Neural crest cell (in vitro differentiated cells): ENCODE measurements at places on chromosomes 1 and 21.

DNA sequence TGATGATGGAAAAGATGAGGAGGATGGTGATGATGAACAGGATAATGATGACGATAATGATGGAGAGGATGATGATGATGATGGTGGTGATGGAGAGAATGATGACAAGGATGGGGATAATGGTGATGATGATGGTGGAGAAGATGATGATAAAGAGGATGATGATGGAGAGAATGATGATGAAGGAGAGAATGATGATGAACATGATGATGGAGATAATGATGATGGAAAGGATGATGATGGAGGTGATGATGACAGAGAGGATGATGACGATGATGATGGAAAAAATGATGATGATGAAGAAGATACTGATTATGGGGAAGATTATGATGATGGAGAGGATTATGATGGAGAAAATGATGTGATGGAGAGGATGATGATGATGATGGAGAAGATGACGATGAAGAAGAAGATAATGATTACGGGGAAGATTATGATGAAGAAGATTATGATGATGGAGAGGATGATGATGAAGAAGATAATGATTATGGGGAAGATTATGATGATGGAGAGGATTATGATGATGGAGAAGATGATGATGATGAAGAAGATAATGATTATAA, 204.1 kb downstream of the MATN1 start:
- no peak for DNase-seq

- DNase-seq: no peak
Observed at GRCh38 chr1:245990315-245991022, 516.6 kb downstream of the SMYD3 start.

DNA sequence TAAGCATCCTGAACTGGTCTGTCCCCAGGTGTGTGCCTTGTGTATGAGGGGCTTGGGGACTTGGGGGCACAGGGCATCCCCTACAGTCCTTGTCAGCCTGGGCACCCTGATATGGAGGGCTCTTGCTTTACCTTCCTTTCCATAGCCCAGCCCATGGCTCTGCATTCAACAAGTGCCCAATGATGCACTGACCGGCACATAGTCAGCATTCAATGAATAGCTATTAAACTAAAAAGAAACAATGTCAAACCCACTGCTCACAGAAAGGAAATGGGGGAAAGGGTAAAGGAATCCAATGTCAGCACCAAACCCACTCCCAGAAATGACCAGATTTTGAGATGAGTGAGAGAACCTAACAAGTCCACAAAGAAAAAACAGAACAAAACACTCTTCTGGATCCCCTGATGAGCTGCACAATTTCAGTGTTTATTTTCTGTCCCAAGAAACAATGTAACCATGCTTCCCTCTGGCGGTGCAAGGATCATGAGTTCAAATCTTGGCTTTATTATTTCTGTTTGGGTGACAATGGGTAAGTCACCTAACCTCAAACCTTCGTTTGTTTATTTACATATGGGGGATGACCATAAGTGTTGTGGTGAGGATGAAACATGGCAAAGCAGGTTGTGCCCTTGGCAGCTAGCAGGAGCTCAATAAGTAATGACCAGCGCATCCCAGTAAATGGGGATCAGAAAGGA, 22.0 kb downstream of the SYT6 start:
- no peak for DNase-seq

DNA sequence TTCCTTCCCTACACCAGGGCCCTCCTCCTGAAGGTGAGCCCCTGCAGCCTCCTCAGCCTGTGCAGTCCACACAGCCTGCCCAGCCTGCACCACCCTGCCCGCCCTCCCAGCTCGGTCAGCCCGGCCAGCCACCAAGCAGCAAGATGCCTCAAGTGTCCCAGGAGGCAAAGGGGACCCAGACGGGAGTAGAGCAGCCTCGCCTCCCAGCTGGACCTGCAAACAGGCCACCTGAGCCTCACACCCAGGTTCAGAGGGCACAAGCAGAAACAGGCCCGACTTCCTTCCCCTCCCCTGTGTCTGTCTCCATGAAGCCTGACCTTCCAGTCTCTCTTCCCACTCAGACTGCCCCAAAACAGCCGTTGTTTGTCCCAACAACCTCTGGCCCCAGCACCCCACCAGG, 38.8 kb downstream of the ZBTB17 start:
- no peak for DNase-seq

DNA sequence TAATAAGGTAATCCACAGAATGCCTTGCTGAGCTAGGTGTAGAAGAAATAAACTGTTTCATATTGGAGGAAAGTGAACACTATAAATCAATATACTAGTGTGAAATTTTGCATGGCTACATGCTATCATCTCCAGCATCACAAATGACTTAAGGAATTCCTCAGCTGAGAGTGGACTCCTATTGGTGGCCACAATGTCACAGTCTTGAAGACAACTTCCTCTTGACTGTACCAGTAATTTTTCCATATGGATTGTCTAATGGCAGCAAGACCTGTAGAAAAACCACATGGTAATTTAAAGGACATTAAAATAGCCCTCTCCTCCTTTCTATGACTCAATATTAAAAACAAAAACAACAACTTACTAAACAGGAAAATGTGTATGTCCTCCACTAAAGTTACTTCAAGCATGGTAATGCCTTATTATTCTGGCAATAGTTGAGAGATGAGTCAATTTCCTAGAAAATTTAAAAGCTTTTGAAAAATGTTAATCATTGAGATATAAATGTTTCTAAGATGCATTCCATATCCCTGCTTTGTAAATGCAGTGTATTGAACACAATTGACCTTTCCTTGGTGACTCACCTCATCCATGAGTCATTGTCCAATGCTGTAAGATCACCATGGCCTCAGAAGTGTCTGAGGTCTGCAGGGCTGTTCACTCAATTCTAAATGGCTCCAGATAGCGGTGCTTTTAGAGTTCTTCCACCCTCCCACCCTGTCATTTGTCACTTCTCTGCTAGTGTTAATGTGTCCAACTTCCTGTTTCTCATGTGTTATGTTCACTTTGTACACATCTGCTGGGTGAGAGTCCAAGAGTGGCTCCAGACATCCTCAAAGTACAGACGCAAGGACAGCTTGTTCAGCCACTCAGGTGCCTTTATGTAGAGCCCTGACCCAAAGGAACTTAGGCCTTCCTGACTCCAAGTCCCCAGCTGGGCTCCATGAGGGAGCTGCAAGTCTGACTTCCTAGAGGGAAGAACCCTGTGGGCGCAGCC, 32.8 kb upstream of the DNASE2B start:
- no peak for DNase-seq

- DNase-seq: no peak
Observed at GRCh38 chr1:153959454-153959853, 1.0 kb upstream of the CRTC2 start.

DNA sequence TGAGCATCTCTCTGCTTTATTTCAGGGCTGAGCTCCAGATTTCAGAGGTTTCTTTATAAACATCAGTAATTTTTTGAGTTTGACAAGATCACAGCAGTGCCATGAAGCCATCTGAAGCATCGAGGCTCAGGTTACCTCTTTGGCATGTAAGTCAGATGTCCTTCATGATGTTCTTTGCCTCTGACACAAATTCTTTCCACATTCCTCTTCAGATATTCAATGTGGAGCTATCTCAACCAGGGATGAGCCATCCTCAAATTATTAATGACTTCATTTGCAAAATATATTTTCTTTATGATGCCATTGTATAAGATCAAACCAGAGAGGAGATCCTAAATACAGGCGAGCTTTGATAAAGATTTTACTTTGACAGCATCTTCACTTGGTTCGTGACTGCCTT, 256.7 kb downstream of the COL11A1 start:
- no peak for DNase-seq

DNA sequence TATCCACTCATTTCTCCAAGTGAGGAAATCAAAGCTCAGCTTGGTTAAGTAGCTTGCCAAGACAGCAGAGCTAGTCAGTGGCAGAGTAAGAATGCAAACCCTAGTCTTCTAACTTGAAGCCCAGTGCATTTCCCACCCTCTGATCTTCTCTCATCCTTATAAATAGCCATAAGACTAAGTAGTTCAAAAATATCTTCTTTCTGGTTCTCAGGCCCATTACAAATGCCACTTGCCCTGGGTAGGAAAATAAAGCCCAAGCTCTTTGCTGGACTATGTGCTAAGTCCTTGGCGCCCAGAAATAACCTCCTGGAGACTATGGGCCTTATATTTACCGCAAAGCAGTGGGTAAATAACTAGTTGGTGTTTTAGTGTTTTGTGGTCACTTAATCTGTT, 505.8 kb downstream of the PLPP3 start:
- no peak for DNase-seq

DNA sequence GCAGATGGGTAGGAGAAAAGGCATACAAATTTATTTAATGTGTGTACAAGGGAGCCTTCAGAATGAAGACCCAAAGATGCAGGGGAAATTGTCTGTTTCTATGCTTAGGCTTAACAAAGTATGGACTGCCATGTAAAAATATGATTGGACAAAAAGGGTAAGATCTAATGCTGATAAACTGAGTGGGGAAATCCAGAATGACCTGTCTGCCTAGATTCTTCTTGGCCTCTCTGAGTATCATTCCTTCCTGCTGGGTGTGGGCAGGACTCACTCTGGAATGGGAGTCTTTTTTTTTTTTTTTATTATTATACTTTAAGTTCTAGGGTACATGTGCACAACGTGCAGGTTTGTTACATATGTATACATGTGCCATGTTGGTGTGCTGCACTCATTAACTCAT, 61.0 kb downstream of the IGSF5 start:
- no peak for DNase-seq

GRCh38 chr1:76158126-76158525, 83.6 kb downstream of the ST6GALNAC3 start:
- no peak for DNase-seq

DNA sequence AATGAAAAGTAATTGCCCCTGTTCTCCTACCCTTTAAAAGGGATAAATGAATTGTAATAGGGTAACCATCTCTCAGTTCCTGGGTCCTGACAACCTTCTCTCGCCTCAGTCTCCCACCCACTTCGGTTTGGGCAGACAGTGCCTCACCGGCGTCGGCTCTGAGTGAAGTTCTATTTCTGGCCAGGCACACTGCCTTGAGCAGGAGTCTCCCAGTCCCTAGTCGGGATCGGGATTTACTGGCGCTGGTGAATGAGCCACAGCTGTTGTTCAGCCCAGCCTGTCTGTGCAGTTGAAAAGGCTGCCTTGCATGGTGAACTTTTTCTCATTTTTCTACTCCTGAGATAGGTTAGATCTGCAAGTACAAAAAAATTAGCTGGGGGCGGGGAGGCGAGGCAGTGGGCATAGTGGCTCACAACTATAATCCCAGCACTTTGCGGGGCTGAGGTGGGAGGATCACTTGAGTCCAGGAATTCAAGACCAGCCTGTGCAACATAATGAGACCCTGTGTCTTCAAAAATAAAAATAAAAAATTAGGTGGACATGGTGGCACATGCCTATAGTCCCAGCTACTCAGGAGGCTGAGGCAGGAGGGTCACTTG, 7.4 kb downstream of the PLEKHM2 start:
- no peak for DNase-seq

DNA sequence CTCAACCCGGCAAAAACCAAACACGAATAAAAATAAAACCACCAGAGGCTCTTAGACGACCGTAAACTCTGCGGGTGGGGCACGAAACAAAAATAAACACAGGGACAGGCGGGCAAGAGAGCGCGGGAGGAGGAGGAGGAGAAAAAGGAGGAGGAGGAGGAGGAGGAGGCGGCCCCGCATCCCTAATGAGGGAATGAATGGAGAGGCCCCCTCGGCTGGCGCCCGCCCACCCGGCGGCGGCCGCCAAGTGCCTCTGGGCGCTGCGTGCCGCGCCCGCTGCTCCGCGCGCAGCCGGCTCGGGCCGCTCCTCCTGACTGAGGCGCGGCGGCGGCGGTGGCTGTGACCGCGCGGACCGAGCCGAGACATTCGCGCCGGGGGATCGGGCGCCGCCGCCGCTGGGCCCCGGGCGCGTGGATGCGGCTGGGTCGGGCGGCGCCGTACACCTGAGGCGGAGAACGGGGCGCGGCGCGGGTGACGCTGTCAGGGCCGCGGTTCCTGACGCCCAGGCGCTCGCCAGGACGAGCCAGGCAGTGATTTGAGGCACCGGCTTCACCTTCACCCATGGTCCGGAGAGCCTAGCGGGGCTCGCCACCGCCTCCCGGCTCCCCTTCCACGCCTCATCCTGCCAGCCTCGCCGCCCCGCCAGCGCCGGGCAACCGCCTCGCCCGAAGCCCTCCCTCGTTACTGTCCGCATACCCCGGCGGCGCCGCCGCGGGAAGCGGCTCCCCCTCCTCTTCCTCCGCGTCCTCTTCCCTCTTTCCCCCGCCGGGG, at the start of gene MARK1:
MARK1 (plus strand) TSS at position 229 of the 771 bp plus-strand sequence. CDS start 687 bp downstream, outside the sequence.
- peak; percentile 52 for DNase-seq

DNA sequence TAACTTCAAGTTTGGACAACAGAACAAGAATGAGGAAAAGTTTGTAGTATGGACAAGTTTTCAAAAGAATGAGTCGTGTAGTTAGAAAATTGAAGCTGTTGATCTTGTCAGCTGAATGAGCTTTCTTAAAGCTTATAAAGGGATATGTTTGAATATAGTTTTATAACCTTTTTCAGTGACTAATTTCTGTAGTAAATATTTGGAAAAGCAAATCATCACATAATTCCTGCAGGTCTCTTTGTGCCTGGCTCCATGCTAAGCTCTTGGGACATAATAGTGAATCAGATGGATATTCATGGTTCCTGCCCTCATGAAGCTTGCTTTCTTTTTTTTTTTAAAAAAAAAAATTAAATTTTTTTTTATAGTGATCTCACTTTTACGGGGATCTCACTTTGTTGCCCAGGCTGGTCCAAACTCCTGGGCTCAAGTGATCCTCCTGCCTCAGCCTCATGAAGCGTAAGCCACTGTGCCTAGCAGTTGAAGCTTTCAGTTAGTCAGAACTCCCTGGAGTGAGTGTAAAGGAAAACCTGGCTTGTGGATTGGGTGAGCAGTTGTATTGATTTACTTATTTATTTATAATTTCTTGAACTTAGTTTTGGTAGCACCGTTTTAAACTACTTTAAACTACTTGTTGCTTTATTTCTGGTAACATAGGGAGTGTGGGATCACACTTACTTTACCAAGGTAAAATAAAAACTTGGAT, 15.5 kb downstream of the DYRK1A start:
- DNase-seq: no peak

GRCh38 chr1:101365186-101365585, 128.4 kb downstream of the S1PR1 start:
- no peak for DNase-seq

GRCh38 chr1:116956378-116956777, 45.2 kb upstream of the CD101 start:
- no peak for DNase-seq

GRCh38 chr1:74652711-74653139, 20.9 kb downstream of the ERICH3 start:
- DNase-seq: no peak

DNA sequence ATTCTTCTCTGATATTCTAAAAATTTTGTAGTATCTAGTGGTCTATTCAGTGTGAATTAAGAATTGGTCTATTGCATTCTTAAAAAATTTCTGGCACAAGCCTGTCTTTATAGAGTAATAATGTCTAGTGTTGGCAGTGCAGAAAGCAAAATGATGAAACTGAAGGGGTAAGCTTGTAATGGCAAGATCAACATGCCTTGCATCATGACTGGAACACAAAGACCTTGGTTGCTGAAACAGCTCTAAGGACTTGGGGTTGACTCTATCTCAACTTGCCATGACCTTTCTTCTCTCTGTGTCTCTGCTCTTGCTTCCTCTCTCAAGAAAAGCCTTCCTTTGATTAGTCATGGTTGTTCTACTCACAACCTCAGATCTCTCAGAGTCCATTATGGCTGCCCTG, 46.8 kb upstream of the PROX1 start:
- DNase-seq: no peak
